Camera-type eye (tissue), 1 donor: ENCODE measurements at places on chromosomes 7 and 10. TPM values are rescaled to one million over a fixed set of nuclear protein-coding genes. Genes with fewer than 3 reads are reported as not detected.

PLA2G12B gene
- not detected for total RNA-seq

GSDME gene
- 24.6 TPM for total RNA-seq

GPRIN2 gene
- total RNA-seq: 9.0 TPM

CACNB2 gene
- 31.2 TPM for total RNA-seq

CCL26 gene
- total RNA-seq: 2.6 TPM

CD36 gene
- 89.8 TPM for total RNA-seq

PDGFA gene
- total RNA-seq: 18.0 TPM

YWHAG gene
- 122 TPM for total RNA-seq

TBX20 gene
- total RNA-seq: 4.6 TPM

FAM25G gene
- not detected for total RNA-seq

AKR1D1 gene
- not detected for total RNA-seq

PTF1A gene
- total RNA-seq: 2.8 TPM

C7orf57 gene
- 0.22 TPM for total RNA-seq

KCNH2 gene
- total RNA-seq: 22.7 TPM

MNX1 gene
- total RNA-seq: not detected

SEC31B gene
- total RNA-seq: 8.2 TPM

HNRNPH3 gene
- total RNA-seq: 116 TPM

TRPV5 gene
- 0.16 TPM for total RNA-seq

SHTN1 gene
- total RNA-seq: 19.4 TPM

HNRNPA2B1 gene
- total RNA-seq: 359 TPM

SPDYE2 gene
- total RNA-seq: 0.27 TPM

DPP6 gene
- 12.1 TPM for total RNA-seq

PRLHR gene
- total RNA-seq: not detected

CDK6 gene
- total RNA-seq: 69.9 TPM

ZNF804B gene
- total RNA-seq: 6.3 TPM

ANKRD22 gene
- total RNA-seq: 0.44 TPM
